ENCODE measurements at places on chromosomes 1 and 21.
A peak's percentile ranks its signal among the peaks of the same experiment; 100 is the strongest.

DNA sequence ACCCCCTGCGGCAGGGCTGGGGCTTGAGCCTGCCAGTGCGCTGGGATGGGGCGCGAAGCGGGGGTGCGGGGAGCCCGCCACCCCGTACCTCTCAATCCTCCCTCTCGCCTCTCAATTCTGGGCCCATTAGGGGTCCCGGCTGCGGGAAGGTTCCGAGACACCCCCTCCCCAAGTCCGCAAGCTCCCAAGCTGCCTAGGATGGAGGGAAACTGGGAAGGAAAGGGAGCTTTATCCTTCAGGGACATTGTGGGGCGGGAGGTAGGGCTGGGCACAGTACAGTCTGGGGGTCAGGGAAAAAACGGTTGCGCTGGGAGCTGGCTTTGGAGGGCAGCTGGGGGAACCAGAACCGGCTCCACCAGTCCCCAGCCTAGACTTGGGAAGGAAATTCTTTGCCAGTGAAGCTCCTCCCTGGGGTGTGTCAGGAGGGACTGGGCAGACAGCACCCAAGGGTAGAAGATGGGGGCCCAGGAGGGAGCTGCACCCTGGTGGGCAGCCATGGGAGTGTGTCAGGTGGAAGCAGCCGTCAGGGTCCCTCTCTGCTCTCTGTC lies 904 bp downstream of the GJB3 start:
- DNase-seq, result peak; percentile 58

GRCh38 chr1:167864392-167865032 lies 49.4 kb downstream of the ADCY10 start:
- DNase-seq, result no peak

DNA sequence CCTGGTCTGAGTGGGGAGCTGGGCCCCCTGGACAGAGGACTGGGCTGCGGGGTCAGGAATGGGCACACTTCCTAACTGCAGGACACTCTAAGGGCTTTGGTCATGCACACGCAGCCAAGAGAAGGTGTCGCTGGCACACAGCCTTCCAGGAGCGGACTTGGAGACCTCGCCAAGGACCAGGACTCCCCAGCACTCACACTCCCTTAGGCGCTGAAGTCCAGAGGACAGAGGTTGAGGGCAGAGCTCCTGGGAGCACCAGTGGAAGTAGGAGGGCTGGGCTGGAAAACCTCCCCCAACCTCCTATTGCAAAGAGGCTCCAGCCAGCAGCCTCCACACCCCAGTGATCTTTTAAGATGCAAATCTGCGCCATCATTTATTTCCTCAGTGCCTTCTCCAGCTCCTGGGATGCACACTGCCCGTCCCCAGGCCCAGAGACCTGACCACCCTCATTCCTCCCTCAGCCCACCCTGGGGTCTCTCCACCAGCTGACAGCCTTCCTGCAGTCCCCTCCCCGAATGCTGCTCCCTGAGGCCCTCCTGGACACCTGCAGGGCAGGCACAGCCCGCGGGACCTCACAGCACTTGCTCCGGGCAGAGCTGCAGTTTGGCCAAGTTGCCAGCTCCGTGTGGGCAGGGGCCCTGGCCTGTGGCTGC lies 3.0 kb downstream of the TSPEAR start:
- DNase-seq, result no peak

- peak; percentile 16 for DNase-seq
Measured at GRCh38 chr1:151187205-151187604, 2.8 kb downstream of the VPS72 start.

- DNase-seq, result no peak
Measured at GRCh38 chr1:208254862-208255261, 10.7 kb upstream of the PLXNA2 start.

DNA sequence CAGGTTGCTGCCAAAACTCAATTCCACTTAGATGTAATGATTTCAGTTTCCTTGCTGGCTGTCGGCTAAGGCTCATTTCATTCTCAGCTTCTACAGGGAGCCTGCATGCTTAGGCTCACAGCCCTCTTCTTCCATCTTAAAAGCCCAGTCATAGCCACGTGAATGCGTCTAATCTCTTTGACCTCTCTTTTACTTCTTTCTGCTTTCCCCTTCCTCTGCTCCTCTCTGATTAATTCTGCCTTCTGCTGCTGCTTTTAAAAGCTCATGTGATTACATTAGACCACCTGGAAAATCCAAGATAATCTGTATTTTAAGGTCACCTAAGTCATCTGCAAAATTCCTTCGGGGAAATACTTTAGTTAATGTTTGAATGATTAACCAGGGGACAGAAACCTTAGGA lies 812.8 kb upstream of the BRINP3 start:
- DNase-seq, result no peak

DNA sequence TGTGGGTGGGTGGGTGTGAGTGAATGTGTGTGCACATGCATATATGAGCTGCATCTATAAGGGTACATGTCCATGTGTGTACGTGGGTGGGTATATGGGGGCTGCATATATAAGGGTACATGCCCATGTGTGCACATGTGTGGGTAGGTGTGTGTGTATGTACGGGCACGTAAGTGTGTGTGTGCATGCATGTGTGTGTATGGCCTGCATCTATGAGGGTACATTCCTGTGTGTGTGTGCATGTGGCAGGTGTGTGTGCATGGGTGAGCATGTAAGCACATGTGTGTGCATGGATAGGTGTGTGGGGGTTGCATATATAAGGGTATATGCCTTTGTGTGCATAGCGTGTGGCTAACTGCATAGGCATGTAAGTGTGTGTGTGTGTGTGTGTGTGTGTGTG lies 181.0 kb upstream of the ARHGEF16 start:
- no peak for DNase-seq

DNA sequence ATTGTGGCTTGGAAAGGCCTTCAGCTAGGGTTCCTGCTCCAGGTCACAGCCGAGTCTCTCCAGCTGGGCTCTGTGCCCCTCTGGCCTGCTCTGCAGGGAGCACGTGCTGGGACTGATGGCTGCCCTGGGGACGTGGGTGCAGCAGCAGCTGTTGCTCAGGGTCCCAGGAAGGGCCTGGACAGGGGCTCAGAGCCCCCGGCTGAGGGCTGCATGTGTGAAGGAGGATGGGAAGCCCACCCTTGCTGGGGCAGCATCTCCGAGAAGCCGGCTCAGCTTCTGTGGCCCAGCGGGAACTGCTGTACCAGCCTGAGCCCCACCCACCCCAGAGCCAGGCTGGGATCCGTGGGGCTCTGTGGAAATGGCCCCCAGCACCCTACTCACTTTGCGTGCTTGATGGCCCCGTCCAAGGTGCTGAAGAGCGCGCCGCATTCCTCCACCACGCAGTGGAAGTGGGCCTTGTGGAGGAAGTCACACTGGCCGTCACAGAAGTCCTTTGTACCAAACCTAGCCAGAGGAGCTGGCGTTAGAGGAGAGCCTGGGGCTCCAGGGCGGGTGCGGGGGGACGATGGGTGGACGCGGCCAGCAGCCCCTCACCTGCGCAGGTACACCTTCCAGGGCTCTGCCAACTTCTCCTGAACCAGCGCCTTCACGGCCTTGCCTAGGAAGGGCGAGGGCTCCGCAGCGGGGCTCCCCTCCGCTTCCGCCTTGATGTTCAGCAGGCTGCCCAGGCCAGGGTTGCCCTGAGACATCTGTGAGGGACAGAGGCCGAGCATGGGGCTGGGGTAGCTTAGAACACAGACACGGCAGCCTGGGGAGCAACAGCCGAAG lies 147.5 kb downstream of the CASZ1 start:
- no peak for DNase-seq

DNA sequence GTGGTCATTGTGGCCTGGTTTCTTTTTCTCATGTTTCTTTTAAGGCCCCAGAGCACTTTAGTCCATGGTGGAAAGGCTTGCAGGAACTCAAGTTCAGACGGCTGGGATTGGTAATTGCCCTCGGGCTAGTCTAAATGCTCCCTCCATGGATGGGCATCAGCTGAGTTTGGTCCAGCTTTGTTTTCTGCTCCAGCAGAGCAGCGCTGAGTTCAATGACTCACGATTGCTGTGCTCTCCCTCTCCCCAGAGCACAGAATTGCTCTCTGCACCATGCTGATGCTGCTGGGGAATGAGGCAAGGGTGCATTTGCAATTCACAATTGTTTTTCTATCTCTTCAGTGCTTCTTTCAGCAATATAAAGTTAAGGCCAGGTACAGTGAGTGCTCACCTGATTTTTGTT lies 1.8 kb upstream of the OR2T6 start:
- DNase-seq, result no peak

DNA sequence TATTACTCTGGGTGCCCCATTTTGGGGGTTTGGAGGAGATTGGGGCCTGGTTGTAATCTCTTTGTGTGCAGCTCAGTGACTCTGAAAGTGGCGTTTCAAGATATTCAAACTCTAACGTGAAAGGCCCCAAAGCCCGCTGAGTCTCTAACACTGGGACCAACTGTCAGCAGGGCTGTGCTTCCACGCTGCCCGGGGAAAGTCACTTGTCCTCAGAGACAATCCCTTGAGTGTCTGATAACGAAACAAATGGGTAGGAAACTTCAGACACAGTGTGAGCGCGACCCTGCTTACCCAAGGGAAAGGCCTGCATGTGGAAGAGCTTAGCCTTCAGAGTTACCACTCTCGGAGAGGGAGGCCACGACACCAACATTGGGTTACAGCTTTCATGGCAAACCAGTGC lies 837 bp downstream of the UBASH3A start:
- DNase-seq, result no peak

DNA sequence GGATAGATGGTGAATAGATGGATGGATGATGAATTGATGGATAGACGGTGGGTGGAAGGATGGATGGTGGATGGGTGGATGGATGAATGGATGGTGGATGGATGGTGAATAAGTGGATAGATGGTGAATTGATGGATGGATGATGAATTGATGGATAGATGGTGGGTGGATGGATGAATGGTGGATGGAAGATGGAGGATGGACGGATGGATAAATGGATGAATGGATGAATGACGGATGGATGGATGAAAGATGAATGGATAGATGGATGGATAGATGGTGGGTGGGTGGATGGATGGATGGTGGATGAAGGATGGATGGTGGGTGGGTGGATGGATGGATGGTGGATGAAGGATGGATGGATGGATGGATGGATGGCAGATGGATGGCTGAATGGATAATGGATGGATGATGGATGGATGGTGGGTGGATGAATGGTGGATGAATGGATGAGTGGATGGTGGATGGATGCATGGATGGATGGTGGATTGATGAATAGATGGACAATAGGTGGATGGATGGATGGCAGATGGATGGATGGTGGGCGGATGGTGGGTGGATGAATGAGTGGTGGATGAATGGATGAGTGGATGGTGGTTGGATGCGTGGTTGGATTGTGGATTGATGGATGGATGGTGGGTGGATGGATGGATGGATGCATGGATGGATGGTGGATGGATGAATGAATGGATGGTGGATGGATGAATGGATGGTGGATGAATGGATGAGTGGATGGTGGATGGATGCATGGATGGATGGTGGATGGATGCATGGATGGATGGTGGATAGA lies 5.3 kb downstream of the CHD5 start:
- no peak for DNase-seq

- DNase-seq, result no peak
Measured at GRCh38 chr1:80646053-80646452, 1154.7 kb upstream of the ADGRL2 start.

- DNase-seq, result no peak
Measured at GRCh38 chr1:55980582-55980981, 598.8 kb downstream of the PLPP3 start.

- no peak for DNase-seq
Measured at GRCh38 chr1:167431909-167432650, 86.2 kb downstream of the CD247 start.

DNA sequence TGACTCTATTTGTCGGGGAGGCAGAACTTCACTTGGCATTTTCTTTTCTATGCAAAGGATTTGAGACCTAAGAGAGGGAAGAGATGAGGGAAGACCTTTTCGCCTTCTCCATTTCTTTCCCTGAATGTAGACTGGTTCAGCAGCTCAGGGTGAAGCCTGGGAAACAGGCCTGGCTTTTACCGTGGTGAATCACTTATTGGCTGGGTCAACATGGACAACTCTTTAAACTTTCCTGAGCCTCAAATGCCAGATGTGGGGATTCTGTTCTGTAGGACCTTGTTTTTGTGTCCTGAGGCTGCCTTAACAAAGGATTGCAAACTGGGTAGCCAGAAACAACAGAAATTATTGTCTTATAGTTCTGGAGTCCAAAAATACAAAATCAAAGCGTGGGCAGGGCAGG lies 455.8 kb upstream of the VAMP3 start:
- DNase-seq, result no peak

- DNase-seq, result no peak
Measured at GRCh38 chr21:37863842-37864241, 52.4 kb downstream of the KCNJ6 start.

DNA sequence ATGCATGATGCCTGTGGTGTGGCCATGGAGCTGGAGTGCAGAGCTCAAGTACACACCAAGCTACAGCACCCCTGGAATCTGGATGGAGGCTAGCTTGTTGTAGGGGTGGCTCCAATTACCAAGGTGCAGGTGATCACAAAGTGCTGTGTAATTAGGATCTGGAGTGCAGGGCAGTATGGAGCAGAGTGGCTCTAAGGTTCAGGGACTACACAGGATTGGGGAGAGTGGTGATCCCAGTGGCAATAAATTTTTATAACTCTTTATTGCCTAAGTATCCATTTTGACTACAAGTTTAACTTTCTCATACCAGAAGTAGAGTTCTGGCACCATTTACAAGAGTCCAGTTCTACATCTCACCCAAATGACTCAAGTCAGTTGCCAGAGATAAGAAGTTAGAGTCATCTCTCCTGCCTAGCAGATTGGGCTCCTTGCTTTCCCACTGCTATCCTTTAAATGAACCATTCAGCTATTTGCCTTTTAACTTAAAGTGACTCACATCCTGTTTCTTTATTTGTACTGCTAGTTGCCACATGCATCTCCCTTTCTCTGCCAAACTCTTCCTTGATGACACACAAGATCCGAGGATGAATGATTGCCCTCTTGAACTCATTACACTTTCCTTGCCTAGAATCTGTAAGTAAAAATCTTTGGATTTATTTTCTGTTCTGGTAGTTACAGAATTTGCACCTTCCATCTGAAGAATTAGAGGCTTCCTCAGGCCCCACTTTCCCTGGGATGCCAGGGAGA lies 427.2 kb downstream of the KCNT2 start:
- DNase-seq, result no peak

- DNase-seq, result no peak
Measured at GRCh38 chr1:202038688-202039346, 28.4 kb downstream of the ELF3 start.

- peak; percentile 15 for DNase-seq
Measured at GRCh38 chr1:155179112-155180031, 5.7 kb downstream of the TRIM46 start.

Measured in tibial artery (tissue), 4 donors.